ENCODE measurements at places on chromosomes 5 and 9. TPM values are rescaled to one million over a fixed set of nuclear protein-coding genes. Genes with fewer than 3 reads are reported as not detected.

GRCh38 chr5:59813761-59814536, 79.6 kb downstream of the PDE4D start:
- H3K27me3 ChIP-seq, result peaks cover 23% of the 10 kb centered on the region
- no peak overlapping the region for H3K27ac ChIP-seq
- no peak for DNase-seq
- no peaks in the 10 kb centered on the region for H3K36me3 ChIP-seq
- peaks cover 4% of the 10 kb centered on the region for H3K4me1 ChIP-seq

GRCh38 chr9:76459694-76460635, 983 bp downstream of the GCNT1 start:
- peaks cover 4% of the 10 kb centered on the region for H3K27me3 ChIP-seq
- DNase-seq, result no peak
- H3K4me3 ChIP-seq, result peak overlapping the region; percentile 95
- H3K36me3 ChIP-seq, result no peaks in the 10 kb centered on the region

GRCh38 chr5:40838086-40838485, 3.1 kb upstream of the RPL37 start:
- no peak for DNase-seq
- H3K36me3 ChIP-seq, result peaks cover 15% of the 10 kb centered on the region
- peaks cover 19% of the 10 kb centered on the region for H3K4me1 ChIP-seq

ACTBL2 gene
- total RNA-seq, result not detected

- no peaks in the 10 kb centered on the region for H3K36me3 ChIP-seq
- peaks cover 10% of the 10 kb centered on the region for H3K4me1 ChIP-seq
- H3K27ac ChIP-seq, result no peak overlapping the region
These were observed 509.7 kb downstream of the PSAT1 start for GRCh38 chr9:78806492-78807160.

GRCh38 chr5:100667161-100667630, 132.0 kb downstream of the FAM174A start:
- DNase-seq, result no peak
- H3K27ac ChIP-seq, result no peak overlapping the region
- no peaks in the 10 kb centered on the region for H3K4me1 ChIP-seq
- H3K36me3 ChIP-seq, result no peaks in the 10 kb centered on the region

DNA sequence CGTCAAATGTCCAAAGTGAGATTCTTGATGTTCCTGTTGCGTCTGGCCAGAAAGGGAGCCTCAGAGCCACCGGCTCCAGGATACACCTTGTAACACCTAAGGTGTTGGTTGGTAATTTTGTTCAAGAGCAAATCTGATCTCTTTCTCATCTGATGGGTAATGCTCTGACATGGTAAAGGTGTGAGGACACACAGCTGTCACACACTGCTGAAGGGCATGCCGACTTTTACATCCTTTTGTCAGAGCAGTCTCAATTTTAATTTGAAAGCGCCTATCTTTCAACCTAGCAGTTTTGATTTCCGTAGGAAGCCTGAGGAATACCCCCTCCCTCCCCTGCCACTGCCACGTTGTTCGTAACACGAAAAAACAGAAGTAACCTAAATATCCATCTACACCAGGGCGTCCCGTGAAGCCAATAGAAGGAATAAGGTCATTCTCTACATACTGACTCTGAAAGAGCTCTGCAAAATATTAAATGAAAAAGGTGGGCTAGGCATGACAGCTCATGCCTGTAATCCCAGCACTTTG, 57.4 kb downstream of the TSTD2 start:
- H3K4me3 ChIP-seq, result no peak overlapping the region
- DNase-seq, result peak; percentile 18
- peaks cover 6% of the 10 kb centered on the region for H3K27me3 ChIP-seq
- H3K36me3 ChIP-seq, result no peaks in the 10 kb centered on the region
- no peak overlapping the region for H3K27ac ChIP-seq

- no peak overlapping the region for H3K27ac ChIP-seq
- no peaks in the 10 kb centered on the region for H3K4me1 ChIP-seq
- no peak overlapping the region for H3K4me3 ChIP-seq
- H3K36me3 ChIP-seq, result no peaks in the 10 kb centered on the region
- peaks cover 1% of the 10 kb centered on the region for H3K27me3 ChIP-seq
- no peak for DNase-seq
These were observed 375.8 kb downstream of the TAF11L14 start for GRCh38 chr5:18010053-18010452.

All from type B pancreatic cell (in vitro differentiated cells).